GM12864 (cell line): ENCODE measurements at places on chromosomes 2 and 18.

DNA sequence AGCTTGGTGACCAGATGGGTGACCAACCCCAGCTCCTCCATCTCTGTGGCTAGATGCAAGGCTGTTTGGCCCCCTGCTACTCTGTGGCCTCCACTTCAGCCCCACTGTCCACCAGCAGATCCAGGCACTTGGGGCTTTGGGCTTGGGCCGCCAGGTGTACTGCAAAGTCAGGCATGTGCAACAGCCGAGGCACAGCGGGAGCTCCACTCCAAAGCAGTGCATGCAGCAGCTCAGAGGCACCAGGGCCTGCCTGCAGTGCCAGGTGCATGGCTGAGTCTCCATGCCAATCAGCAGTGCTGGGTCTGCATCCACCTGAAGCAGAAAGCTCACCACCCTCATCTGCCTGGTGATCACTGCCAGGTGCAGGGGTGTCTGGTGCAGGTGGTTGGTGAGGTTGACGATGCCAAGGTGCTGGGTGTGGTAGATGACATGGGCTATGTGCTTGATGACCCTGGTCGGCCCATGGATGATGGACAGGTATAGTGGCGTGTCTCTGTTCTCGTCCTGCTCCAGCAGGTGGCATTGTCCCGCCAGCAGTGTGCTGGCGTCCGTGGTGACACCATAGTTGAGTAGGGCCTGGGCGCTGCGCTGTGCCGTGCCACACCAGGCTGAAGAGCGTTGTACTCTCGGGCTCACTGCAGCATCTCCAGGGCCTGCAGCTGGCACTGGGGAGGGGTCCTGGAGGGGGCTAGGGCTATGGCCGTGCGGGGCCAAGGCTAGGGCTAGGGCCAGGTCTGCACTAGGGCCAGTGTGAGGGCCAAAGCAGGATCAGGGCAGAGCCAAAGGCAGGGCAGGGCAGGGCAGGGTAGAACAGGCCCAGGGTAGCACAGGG is 1.0 kb upstream of the ANKRD62 start:
- no peak for DNase-seq

DNA sequence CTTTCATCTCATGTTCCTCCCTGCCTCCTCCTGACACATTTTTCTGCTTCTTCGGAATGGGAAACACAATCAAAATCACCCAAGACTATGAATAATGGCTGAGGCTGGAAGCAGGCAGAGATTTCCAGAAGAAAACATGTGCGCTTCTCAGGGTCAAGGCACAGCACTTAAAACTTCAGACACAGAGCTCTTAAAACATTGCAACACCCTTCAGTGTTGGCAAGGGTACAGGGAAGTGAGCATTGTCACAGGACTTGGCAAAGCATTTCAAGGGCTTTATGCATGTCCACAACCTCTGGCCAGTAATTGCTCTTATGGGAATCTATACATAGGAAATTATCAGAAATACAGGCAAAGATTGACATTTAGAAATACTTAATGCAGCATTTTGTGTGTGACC is 477.6 kb upstream of the KLHL29 start:
- DNase-seq = no peak

DNA sequence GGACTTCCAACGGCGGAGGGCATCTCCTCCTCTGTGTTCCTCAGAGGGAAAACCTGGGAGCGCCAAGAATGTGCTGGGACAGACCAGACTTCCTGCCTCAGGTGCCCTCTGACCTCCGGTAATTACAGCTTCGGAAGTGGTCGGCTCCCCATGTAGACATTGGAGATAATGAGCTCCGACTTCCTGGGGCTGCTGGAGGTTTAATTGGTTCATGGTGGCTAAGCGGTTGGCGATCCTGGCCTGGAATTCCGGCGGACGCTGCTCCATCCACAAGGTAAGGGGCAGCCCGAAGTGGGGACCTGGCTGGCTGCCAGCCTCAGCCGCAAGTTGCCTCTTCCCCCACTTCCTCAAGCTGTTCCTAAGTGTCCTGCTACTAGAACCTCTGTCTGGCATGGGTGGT is 83.2 kb upstream of the EPC2 start:
- no peak for DNase-seq

GRCh38 chr2:216851486-216852090 is 8.3 kb downstream of the TNP1 start:
- no peak for DNase-seq

DNA sequence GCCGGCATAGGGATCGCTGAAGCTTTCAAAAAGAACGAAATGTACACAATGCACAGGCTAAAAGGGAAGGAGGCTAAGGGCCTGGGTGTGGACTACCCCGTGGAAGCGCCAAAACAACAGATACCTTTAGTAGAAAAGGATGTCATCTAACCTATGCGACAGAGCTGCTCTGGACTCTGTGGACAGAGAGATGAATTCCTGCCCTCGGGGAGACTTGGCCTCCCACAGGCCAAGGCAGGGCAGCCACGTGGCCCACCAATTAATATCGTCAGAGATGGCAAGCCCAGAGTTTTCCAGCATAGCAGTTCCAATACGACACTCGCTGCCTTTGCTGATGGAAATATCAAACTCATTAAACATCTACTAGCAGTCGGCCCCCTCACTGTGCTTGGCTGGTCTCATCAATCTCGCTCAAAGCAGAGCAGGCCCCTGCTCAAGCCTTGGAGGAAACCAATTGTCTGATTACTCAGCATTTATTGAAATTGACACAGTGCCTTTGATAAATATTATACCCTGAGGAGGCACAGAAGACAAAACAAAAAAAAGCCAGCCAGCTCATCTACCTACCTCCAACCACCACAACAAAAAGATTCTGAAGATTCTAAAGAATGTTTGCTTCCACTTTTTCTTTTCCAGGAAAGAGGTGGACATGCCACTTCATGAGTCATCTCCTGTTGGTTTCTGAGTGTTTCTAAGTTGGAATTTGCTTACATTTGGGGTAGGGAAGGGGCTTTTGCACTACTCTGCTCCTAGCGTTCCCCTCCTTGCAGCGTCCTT is 79.0 kb upstream of the ACAA2 start:
- DNase-seq = no peak

DNA sequence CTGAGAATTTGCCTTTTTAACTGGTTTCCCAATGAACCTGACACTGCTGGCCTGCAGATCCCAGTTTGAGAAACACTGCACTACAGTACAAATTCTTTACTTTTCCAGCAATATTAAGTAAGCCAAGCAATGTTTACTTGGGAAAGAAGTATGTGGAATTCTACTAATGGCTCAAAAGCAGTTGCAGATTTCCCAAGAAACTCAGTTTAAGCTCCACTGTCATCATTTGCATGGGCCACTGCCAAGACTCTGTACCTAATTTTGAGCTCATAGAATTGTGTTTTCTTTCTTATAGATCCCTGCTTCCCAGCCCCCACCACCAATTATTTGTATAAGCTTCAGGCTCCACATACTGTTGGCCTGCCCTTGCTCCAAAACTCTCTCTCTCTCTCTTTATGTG is 676.1 kb downstream of the RNF144A start:
- no peak for DNase-seq

GRCh38 chr18:64202863-64203262 is 54.0 kb upstream of the LINC00305 start:
- no peak for DNase-seq

DNA sequence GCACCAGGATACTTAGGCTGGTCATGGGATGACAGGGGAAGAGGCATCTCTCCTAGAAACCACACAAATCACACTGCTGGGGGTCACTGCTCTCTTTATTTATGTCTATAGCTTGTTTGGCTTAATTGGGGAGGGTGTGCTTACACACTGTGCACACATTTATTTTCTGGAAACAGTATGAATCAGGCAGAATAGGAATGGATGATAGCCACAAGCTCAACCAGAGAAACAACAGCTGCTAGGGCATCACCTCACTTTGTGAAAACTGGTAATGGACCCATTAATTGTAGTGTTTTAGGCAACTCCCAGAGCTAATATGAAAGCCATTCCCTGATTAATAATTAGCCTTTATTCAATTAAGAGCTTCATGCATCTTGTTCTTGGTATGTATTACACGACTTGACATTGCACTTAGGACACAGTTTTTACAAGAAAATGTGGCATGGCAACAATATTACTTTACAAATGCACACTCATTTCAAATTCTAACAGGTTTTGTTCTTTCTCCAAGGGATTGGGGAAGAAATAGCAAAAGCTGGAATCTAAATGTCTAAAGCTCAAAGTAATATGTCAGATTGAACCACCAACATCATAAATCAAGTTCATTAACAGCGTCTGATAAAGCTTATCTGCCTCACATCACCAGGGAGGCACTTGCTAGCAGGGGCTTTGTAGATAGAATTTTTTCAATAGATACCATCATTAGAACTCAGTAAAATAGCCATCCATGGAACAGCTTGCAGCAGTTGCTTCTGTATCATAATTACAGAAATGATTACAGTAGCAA is 361.9 kb upstream of the FSHR start:
- DNase-seq = no peak

DNA sequence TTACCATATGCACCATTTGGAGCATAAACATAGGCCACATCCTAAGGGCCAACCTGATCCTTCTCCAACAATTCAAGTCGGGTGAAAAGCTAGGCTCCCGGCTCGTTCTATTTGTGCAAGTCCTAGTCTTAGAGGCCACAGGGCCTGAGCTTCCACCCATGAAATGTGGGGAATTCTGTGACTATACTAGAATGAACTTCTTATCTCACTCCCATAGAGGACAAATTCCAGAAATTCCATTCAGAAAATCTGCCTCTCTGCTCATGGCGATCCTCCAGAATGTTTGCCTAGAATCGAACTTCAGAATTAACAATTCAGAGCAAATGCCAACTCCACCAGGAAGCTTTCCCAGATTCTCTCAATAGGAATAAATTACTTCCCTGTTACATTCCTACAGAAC is 187.9 kb downstream of the BCL11A start:
- no peak for DNase-seq

DNA sequence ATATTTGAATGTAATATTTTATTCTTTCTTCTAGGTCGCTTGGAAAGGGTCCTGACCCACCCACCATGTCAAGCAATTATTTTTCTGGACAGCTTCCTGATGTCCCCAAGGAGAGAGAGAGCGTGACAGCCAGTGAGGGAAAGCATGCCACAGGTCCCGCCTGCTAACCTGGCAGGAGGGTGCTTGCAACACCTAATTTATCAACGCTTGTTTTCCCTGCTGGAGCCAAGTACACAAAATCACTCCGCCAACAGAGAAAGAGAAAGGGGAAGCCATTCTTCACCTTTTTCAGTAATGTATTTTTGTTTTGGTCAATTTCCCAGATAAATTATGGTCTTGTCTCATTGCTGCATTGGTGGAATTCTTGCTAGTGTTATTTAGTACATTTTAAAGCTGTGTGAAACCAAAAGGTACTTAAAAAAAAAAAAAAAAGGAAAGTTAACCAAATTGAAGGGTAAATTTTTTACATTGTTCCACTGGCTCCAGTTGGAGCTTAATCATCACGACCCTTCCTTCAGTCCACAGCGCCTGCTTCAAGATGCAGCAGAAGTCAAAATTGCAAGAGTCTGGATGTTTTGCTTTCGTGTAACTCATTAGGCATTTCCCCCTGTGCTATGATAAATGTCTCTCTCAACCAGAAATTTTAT is 88.5 kb upstream of the COPS8 start:
- no peak for DNase-seq

DNA sequence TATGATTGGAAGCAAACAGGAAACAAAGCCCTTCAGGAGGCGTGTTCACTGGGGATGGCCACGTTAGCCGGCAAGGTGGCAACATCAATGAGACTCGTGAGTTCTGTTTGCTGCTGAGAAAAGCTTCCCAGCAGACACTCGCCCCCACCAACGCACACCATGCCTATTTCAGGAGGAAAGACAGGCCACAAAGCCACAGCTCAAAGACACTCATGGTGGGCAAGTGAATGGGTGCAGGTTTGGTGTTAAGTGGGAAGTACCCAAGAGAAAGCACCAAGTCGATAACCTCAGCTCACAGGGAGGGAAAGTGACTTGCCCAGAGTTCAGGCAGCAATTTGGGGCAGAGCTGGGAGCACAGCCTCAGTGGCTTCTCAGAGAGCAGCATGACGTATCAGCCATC is 10.5 kb upstream of the MTERF4 start:
- DNase-seq = no peak

DNA sequence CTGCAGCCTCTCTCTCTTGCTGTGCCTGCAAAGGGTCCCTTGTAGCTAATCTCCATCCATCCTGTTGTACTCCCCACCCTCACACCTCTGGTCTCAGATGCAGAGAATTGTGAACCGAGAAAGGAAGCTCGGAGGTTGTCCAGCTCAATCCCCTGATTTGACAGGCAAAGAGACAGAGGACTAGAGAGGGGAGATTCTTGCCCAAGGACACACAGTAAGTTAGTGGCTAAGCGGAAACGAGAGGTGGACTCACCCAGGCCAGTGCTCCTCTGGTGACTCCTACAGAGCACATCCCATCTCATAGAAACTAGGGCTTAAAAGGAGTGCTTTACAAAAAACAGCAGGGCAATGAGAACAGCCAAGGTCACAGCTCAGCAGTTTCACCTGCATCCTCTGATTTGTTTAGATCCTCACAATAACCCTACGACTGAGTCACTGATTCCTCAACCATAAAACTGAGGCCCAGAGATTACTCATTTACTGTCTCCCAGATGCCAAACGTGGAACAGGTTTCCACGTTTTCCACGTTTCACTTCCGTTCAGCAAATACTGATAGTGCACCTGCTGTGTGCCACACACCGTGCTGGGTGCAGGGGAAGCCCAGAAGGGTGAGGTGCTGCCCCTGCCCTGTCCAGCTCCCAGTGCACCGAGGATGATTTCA is 22.1 kb downstream of the EHD3 start:
- peak; percentile 79 for DNase-seq

DNA sequence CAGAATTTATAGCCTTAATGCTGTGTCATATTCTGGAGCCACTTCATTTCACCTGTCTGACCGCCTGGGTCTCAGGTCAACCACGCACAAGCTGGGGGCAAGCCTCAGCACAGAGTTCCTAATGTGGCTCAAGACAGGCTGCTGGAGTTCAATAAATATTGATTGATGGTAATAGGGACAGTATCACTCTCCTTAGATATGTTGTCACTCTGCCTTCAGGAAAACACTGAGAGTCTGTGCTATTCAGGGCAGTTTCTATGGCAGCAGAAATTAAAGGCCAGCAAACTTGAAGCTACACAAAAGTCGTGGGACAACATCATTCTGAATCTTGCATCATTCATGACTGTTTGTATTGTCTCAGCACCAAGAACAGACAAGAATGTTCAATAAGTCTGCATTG is 696.1 kb downstream of the METTL4 start:
- DNase-seq = no peak

DNA sequence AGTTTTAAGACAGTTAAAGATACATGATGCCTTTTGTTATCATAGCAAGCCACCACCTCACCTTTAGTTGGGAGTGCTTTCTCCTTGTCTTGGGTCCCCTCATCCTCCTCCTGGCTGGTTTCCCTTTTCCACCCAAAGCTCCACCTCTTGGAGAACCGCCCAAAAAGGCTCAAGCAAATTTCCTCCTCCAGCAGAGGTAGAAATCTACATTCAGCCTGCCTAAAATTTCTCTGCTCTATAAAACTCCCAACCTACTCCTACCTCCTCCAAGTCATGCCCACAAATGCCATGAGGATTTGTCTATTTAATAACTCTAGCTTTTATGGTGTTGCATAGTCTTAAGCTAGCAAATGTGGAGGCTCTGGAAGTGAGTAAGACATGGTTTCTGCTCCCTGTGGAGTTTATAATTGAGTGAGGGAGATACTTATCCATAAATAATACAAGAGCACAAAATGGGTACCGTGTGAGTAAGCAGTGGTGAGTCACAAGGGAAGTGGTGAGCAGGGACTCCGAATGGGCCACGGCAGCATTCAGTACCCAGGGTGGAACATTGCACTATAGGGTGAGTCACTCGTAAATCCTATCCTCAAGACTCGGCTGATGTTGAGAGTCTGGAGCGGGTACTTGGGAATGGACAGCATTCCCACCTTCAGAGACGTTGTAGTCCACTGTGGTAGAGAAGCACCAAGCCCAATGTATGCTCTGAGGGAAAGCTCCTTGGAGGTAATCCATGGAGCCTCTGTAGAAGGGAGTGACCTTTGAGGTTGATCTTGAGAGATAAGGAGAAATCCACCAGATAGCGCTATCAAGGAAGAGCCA is 146.3 kb downstream of the RTN4 start:
- DNase-seq = no peak
